Renal cortex interstitium (tissue), 15 donors: ENCODE measurements at places on chromosomes 12 and 14. TPM values are rescaled to one million over a fixed set of nuclear protein-coding genes. Genes with fewer than 3 reads are reported as not detected.

GRCh38 chr14:97642631-97643030 lies 845.4 kb downstream of the VRK1 start:
- DNase-seq: no peak

DNA sequence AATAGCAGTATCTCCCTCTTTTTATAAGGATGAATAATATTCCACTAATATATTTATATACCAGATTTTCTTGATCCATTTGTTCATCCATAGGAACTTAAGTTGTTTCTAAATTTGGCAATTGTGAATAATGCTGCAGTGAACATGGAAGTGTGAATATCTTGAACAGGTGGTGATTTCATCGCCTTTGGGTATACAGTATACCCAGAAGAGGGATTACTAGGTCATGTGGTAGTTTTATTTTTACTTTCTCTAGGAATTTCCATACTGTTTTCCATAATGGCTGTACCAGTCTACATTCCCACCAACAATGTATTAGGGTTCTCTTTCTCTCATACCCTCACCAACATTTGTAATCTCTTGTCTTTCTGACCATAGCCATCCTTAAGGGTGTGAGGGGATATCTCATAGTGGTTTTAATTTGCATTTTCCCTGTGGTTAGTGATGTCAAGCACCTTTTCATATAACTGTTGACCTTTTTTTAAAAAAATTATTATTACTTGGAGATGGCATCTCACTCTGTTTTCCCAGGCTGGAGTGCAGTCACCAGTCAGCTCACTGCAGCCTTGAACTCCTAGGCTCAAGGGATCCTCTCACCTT lies 20.5 kb downstream of the PPHLN1 start:
- no peak for DNase-seq

- DNase-seq: no peak
Observed at GRCh38 chr12:26614011-26614616, 218.9 kb downstream of the ITPR2 start.

The PRR4 gene
- 5.6 TPM for polyA plus RNA-seq

DNA sequence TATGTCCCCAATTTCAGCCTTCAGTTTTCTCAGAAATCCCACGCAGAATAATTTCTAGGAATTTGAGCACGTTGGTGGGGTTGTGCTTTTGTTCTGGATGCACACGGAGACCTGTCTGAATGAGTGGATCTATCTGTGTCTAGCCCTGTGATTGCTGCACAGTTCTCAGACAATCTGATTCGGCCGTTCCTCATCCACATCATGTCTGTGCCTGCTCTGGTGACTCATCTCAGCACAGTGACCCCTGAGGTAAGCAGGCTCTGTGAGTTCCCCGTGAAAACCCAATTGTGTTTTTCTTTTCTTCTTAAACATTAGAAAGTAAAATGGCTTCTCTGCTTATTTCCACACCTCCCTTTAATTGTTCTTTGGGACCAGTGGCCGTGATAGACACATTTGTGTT lies 20.2 kb downstream of the UBE3B start:
- no peak for DNase-seq

- DNase-seq: no peak
Observed at GRCh38 chr12:73867147-73867546, 670.5 kb upstream of the ATXN7L3B start.

- DNase-seq: no peak
Observed at GRCh38 chr14:96735526-96735925, 61.7 kb upstream of the VRK1 start.

GRCh38 chr12:124508381-124509079 lies 58.9 kb downstream of the NCOR2 start:
- DNase-seq: no peak

DNA sequence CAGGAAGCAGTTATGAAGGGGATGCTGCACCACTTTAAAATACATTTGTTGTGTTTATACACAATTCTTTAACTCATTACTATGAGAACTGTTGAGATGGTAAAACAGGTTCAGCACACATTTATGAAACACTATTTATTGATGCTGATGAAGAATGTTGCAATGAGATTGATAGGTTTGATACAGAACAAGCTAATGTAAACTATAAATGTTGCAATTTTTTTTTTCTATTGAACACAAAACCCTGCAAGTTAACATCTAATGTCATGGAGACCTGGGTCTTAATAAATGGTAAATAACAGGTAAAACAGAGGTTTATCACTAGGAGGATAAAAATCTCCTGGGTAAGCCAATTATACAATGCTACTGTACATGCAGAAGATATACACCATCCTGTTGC lies 857.6 kb downstream of the FSCB start:
- no peak for DNase-seq

- no peak for DNase-seq
Observed at GRCh38 chr12:116882742-116883141, 1.5 kb upstream of the HRK start.

DNA sequence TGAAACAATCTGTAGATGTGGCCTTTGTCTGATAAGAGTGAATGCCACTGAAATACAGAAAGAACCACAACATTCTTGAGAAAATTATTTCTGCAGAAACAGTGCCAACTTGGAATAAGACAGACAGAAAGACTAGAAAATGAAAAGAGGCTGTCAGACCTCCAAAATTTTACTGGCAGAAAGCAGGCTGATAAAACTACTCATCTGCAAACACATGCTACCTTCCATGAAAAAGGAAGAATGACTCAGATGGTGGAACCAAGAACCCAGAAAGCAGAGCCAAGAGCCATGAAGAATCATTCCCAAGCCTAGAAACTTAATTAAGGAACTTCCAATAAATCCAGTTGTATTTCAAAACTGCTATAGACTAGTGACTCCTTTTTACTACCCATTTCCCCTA lies 31.9 kb upstream of the OSBPL8 start:
- no peak for DNase-seq

GRCh38 chr14:90060965-90061684 lies 669 bp upstream of the KCNK13 start:
- no peak for DNase-seq

GRCh38 chr14:101474563-101475455 lies 86.5 kb upstream of the DIO3 start:
- no peak for DNase-seq

DNA sequence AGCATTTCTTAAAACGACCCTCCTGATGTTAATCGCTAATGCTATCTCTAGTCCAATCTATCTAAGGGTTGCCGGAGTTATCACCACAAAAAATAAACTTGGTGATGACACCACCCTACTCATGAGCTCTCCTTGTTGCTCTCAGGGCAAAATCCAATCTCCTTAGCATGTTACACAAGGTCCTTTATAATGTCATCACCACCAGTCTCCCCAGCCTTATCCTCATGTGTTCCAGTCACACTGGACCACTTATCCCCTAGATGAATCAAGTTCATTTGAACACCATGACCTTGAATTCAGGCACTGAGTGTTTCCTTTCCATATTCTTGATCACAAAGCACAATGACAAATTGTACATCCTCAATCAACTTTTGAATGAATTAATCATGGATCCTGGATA lies 19.0 kb upstream of the DRAM1 start:
- DNase-seq: no peak

The TPH2 gene
- polyA plus RNA-seq: not detected

- DNase-seq: no peak
Observed at GRCh38 chr12:79119796-79120195, 255.2 kb downstream of the SYT1 start.

DNA sequence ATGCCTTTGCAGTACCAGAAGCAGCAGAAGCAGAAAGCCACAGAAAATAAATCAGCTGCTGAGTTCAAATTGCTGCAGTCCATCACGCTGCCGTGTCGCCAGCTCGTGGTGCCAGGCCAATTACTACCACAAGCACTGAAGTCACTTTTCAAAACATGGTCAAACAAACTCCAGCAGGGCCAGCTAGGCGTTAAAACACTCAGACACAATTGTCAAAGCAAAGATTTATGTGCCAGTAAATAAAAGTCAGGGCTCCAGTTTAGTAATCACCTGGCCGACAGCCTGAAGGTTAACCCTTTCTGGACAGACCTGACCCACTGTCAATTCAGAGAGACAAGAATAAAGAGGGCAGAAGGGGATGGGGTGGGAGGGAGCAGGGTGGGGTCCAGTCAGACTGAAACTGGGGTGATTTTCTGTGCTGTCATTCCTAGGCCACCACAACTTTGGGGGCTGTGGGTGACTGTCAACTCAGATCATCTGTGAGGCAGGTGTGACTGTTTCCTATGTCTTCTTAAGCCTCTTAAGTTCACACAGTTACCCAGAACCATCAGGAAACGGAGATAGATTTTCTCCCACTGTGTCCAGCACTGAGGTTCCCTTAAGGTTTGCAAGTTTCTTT lies 109.8 kb upstream of the FUT8 start:
- DNase-seq: no peak

GRCh38 chr12:131108177-131108955 lies 154.7 kb downstream of the ADGRD1 start:
- no peak for DNase-seq

DNA sequence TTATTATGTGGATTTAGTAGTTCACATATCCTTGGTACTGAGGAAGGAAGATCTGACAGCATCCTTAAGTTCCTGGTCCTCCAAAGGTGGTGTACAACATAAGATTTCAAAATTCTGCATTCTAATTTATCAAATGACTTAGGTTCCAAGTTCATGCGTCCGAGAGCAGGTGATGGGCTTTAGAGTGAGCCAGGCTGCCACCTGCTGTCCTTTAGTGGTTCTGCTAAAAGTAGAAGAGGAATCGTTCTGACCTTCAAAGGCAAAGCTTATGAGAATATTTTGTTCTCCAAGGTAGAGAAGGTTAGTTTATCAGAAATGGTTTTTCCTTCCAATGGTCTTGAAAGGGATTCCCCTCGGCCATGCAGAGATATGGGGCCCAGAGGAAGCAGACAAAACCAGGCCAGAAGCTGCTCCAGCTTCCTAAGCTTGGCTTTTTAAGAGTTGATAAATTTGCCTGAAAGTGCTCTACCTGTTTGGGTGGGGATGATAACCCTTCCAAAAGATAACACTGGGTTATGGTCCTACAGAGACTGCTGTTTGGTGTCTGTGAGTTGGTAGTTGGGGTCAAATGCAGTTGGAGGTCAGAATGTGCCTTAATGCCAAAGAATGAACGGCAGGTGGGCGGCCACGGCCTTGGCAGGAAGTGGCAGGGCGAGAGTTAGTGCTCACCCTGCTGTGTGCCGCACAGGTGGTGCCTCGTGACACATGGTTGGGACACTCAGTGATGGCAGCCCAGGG lies 29.1 kb upstream of the LRTM2 start:
- no peak for DNase-seq

The COX8C gene
- polyA plus RNA-seq: 0.50 TPM

GRCh38 chr12:130675121-130675520 lies 41.0 kb downstream of the RIMBP2 start:
- no peak for DNase-seq

- no peak for DNase-seq
Observed at GRCh38 chr12:115755061-115755724, 522.3 kb downstream of the MED13L start.

DNA sequence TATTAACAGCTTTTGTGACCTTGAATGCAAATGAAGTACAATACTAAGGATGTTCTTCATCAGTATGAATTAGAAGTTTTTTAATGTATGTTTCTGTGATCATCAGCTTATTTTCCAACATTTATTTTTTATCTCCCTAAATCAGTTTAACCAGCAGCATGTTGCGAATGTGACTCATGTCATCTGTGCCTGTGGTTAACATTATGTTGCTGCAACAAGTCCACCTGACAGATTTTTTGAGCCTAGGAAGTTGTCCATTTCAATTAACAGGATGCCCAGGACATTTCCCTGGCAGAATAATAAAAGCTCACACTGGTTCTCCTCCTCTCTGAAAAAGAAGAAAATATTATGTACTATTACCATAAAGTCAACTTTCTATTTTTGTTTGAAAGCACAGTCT lies 155.5 kb downstream of the SYT1 start:
- no peak for DNase-seq

DNA sequence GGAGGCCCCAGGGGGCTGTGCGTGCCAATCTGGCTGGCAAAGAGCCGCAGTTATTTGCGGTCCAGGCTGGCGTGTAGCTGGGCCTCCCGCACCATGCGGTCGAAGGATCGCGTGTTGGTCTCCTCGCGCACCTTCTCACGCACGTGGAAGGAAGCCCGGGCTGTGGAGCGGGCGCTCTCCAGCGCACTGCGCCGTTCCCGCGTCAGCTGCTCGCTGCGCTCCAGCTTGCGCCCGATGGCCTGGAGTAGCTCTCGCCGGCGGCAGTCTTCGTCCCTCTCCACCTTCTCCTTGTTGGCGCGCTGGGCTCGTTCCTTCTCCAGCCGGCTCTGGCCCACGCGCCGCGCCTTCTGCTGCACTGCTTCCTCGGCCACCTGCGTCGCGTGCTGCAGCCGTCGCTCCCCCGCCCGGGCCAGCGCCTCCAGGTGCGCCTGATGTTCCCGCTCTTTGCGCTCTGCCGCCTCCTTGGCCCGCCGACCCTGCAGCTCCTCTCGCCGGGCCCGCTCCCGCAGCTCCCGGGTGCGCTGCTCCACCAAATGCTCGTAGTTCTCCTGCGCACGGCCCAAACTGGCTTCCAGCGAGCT lies 3.1 kb downstream of the CCDC177 start:
- no peak for DNase-seq

GRCh38 chr12:10716704-10717315 lies 6.3 kb downstream of the YBX3 start:
- no peak for DNase-seq

GRCh38 chr12:124365726-124366430 lies 71.0 kb downstream of the RFLNA start:
- no peak for DNase-seq

GRCh38 chr12:66813137-66813892 lies 134.4 kb upstream of the GRIP1 start:
- DNase-seq: no peak

GRCh38 chr14:77544571-77544970 lies 46.0 kb upstream of the ISM2 start:
- no peak for DNase-seq

GRCh38 chr14:40232302-40232701 lies 800.1 kb upstream of the FBXO33 start:
- no peak for DNase-seq

GRCh38 chr12:91133871-91134270 lies 22.6 kb upstream of the LUM start:
- DNase-seq: no peak

DNA sequence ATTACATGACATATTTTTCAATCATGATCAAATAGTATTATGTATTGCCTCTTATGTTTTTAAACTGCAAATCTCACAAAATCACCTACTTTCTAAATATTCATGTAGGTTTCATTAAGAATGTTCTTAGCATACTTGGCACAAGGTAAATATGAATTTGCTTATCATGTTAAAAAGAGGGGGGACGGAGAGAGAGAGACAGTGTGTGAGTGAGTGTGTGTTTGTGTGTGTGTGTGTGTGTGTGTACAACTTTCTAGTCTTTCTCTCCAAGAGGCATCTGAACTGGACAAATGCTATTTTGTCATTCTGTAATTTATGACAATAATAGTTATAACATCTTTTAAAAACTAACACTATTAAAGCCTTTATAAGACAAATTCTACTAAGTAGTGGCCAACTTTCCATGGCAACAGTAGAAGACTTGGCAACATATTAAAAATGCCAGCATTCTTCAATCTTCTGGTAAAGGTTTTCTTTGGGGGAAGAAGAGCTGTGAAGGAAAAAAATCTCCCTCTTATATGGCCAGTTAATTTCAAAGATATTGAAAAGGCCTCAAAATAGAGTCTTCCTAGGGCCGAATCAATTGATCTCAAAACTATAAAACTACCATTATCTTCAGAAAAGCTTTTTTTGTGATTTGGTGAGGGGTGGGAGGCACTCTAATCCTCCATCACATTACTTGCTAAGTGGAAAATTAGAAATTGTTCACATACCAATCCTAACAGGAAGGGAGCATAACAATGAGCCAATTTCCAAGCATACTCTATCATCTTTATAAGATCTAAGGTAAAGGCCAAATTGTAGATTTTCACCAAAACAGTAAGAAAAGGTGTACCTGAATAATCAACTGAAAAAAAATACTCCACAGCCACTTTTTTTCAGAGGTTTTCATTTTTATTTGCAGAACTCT lies 28.2 kb downstream of the CDK17 start:
- no peak for DNase-seq

The RECQL gene
- polyA plus RNA-seq: 30.1 TPM

The GDF3 gene
- 0.20 TPM for polyA plus RNA-seq
